ENCODE measurements at places on chromosomes 2 and 18.

GRCh38 chr2:96962567-96963203 is 23.7 kb downstream of the FAM178B start:
- peak; percentile 29 for DNase-seq

GRCh38 chr2:240946654-240947053 is 40.5 kb downstream of the CROCC2 start:
- DNase-seq, result peak; percentile 75

- no peak for DNase-seq
Observed at GRCh38 chr2:29393676-29394075, 278.5 kb downstream of the CLIP4 start.

GRCh38 chr2:156541229-156541628 is 105.0 kb downstream of the GPD2 start:
- no peak for DNase-seq

GRCh38 chr2:66536997-66537396 is 102.1 kb downstream of the MEIS1 start:
- no peak for DNase-seq

DNA sequence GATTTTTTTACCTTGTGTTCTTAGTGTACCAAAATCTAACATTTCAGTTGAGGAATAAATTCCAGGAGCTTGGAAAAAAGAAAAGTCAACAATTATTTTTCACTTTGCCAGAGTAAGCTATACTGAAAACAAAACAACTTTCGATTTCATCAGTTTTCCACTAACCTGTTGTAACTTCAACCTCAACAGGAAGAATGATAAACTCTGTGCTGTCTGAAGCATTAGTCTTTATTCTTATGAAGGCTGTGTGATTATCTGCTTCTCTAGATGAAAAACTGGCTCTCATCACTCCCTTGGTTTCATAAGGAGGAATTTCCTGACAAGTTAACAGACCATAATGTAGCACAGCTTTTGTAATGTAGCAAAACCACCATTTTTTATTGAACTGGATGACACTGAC is 121.2 kb downstream of the ZAP70 start:
- DNase-seq, result no peak

GRCh38 chr2:32342801-32343200 is 14.0 kb upstream of the BIRC6 start:
- DNase-seq, result no peak

- no peak for DNase-seq
Observed at GRCh38 chr2:141021611-141022010, 1109.2 kb downstream of the LRP1B start.

GRCh38 chr18:74775239-74775638 is 177.6 kb downstream of the ZNF407 start:
- no peak for DNase-seq

- no peak for DNase-seq
Observed at GRCh38 chr2:2546046-2546445, 215.0 kb upstream of the MYT1L start.

DNA sequence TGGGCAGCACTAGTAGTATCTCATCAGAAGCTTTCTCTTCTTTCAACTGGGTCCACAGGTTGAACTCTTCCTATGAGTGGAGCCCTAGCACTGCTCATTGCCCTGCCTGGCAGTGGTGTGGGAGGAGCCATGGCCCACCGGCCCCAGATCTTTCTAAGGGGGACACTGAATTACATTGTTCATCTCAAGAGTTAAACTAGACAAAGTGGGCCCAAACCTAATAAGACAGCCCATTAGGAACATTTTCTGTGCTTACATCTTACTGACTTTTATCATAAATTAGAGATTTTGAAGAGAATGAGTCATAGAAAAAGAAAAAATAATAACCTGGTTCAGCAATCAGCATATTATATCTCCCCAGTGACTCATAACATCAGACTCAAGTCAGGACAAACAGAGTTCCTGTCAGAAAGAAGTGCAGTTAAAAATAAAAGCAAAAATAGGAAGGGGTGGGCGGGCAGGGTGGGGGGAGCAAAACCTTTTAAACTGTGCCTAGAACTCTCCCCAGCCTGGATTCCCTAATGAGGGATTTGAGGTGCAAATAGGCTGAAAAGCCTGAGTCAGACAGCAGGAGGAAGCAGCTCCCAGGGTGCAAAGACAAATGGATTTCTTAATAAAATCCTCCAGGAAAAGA is 161.6 kb upstream of the TRIB2 start:
- DNase-seq, result no peak

DNA sequence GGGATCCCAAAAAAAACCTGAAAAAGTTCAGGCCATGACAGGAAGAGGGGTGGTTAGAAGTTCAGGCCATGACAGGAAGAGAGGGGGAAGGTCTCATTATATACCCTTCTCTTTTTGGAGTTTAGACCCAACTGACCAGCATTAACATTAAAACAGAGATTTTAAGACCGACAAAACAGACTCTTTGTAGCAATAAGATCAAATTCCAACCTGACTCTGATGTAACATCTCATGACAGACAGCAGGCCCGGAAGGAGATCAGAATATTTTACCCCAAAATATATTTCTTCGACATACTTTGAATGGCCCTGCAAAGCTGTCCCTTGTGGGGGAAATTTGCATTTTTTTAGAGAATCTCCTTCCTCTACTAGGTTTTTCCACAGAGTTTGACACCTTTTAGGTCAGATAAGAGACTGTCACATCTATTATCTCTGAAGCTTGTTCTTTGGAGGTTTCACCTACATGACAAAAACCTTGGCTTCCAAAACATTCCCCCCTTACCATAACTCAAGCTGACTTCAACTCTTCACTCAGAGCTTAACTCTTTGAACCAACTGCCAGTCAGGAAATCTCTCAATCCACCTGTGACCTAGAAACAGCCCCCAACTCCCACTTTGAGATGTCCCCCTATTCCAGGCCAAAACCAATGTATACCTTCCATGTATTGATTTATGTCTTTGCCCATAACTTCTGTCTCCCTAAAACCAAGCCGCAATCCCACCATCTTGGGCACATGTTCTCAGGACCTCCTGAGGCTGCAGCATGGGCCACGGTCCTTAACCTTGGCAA is 51.0 kb upstream of the B3GNT2 start:
- no peak for DNase-seq

DNA sequence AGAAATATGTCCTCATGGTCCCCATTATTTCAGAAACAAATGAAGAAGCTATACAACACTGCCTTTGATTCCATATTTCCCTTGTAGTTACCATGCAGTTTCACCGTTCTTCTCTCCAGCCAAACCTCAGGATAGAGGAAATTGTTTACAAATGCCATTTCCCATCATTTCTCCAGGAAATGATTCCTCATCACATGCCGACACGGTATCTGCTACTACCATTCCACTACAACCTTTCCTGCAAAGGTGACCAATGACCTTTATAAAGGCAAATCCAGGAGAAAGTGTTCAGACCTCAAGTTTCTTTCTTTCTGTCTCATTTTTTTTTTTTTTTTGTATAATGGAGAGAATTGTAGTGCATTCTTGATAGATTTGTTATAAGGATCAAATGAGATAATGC is 460.8 kb upstream of the CDH20 start:
- DNase-seq, result no peak

DNA sequence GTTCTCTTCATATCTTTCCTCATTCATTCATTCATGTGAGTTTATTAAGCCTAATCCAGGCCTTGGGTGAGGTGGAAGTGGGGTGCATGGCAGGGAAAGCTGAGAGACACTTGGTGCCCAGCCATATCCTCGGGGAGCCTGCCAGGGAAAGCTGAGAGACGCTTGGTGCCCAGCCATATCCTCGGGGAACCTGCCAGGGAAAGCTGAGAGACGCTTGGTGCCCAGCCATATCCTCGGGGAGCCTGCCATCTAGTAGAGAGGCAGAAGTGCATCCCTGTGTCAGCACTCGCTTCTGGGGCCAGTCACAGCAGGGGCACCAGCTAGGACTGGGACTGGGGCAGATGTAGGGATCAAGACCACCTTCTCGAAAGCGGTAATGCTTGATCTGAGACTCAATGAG is 39.4 kb downstream of the DDX18 start:
- no peak for DNase-seq

- DNase-seq, result peak; percentile 41
Observed at GRCh38 chr2:46315103-46315890, 18.1 kb downstream of the EPAS1 start.

DNA sequence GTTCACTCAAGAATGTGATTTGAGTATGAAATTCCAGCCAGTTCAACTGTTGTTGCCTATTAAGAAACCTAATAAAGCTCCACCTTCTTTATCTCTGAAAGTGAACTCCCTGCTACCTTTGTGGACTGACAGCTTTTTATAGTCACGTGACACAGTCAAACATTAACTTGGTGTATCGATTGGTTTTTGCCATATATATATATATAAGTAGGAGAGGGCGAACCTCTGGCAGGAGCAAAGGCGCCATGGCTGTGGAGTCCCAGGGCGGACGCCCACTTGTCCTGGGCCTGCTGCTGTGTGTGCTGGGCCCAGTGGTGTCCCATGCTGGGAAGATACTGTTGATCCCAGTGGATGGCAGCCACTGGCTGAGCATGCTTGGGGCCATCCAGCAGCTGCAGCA is at the start of gene UGT1A1:
Gene UGT1A1 (plus strand): TSS at position 228 of the 400 bp plus-strand sequence. CDS start 18 bp downstream, at position 246.
- no peak for DNase-seq

DNA sequence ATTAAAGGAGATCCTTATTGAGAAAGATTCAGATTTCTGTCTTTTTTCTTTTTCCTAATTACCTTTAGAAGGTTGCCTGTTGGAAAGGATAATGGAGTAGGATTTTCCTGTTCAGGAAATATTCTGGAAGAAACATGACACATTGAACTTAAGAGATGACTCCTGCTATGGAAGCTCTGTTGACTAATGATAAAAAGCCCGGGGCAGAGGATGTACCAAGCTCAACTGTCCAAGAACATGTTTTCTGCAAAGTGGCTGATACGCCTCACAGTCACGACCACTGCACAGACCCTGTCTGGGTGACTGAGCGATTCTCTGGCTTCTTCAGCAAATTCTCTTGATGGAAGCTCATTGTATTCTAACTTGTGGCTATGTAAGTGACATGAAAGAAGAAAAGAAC is 86.2 kb upstream of the THOC1 start:
- DNase-seq, result no peak
